Mucosa of descending colon (tissue), 3 donors: ENCODE measurements at places on chromosomes 4 and X.

DNA sequence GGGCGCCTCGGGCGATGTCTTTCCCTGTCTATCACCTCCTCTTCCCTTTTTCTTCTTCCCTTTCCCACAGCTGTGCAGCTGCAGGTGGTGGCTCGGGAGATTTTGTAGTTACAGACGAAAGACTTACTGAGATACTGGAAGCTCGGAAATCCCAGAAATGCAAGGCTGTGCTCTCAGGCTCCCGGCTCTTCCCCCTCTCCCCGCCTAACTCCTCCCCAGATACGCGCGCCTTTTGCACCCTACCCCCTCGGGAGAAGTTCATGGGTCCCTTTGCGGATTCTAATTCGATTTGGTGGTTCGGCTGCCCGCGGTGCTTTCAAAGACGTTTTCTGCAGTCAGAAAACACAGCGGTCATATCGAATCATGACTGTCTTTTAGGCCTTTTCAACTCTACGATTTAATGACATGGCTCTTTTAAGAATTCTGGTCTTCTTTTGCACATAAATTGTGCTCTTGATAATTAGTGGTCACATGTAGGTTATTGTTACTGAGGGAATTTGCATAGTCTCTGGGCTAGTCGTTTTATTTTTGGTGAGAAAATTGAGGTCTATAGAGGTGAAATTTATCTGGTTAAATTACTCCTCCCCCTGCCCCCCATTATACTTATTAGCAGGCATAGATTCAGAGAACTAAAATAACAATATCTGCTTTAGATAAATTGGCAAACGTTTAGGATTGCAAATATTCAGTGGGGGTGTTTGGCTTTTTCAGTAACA is 1.6 kb downstream of the SEPTIN11 start:
- peak; percentile 58 for DNase-seq

GRCh38 chr4:41575207-41575606 is 37.2 kb downstream of the LIMCH1 start:
- DNase-seq, result no peak

DNA sequence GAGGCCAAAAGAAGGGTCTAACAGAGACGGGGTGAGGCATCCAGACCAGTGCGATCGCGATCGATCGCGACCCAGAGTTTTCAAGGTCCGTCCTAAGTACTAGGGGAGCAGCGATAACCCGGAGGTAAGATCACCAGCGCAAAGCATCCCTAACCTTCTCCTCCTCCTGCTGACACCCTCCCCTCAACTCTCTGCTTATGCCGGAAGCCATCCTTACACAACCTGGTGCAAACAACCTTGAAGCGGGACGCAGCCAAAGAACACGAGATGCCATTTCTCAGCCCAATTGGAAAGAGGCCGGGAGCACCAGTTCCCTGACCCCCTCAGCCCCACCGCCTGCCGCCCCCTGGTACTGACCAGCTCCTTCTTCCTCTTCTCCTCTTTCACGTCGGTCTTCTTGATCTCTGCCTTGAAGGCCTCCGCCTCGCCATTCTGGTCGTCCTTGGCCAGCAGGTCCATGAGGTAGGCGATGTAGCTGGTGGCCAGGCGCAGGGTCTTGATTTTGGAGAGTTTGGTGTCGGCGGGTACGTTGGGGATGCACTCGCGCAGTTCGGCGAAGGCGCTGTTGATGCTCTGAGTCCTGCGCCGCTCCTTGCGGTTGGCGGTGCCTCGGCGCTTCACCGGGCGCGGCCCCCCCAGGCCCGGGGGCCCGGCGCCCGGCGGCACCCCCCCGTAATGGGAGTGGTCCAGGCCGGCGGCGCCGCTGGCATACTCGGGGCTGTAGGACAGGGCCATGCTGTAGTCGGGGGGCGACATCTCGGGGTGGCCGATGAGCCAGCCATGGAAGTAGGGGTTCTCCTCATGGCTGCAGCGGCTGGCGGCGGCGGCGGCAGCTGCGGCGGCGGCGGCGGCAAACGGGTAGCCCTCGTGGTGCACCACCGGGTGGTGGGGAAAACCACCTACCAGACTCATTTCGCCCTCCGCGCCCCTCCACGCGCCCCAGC is 1.4 kb downstream of the HAND2 start:
- DNase-seq, result no peak

DNA sequence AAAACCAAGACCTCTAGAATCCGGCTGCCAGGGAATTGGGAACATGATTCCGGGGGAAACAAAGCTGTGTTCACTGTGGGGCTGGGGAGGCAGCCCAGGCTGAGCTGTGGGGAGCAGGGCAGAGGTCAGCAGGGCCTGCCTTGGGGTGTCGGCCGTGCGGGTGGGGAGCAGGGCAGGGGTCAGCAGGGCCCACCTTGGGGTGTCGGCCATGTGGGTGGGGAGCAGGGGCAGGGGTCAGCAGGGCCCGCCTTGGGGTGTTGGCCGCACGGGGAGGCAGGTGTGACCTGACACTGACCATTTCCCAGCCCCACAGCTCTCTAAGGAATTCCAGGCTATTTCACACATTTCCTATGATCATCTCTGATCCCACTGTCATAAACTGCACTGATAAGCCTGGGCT is 45.6 kb upstream of the CPLX1 start:
- DNase-seq, result no peak

- DNase-seq, result no peak
These were observed 27.5 kb upstream of the CBR4 start for GRCh38 chr4:169037506-169037905.

GRCh38 chrX:115625572-115626301 is 64.8 kb downstream of the PLS3 start:
- DNase-seq, result no peak
